Spleen (tissue), 13 donors: ENCODE measurements at places on chromosomes 3 and 15.

DNA sequence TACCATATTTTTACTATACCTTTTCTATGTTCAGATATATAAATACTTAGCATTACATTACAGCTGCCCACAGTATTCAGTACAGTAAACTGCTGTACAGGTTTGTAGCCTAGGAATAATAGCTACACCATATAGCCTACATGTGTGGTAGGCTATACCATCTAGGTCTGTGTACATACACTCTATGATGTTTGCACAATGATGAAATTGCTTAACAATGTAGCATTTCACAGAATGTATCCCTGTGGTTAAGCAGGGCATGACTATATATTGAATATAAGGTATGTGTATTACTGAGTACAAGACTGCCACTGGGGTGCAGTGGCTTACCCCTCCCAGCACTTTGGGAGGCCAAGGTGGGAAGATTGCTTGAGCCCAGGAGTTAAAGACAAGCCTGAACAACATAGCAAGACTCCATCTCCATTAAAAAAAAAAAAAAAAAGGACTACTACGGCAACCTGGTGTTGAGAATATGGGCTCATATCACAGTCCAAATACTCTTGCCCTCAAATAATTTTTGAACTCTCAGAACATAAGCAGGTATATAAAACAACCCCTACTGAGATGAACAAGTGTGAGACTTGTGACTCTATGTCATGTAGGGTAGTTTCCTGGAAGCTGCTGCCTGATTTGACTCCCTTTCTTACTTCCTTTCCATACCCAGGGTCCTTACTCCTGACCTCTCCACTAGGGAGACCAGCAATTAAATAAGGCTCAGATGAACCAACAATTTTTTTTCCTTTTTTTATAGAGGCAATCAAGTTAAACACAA, 4.8 kb downstream of the PPP1R14D start:
- DNase-seq: no peak
- no peaks in the 10 kb centered on the region for H3K36me3 ChIP-seq
- H3K27me3 ChIP-seq: no peaks in the 10 kb centered on the region
- no peak overlapping the region for H3K27ac ChIP-seq
- H3K4me1 ChIP-seq: no peaks in the 10 kb centered on the region
- no peak overlapping the region for H3K4me3 ChIP-seq

- H3K27me3 ChIP-seq: no peaks in the 10 kb centered on the region
- no peak overlapping the region for H3K27ac ChIP-seq
- DNase-seq: no peak
- no peaks in the 10 kb centered on the region for H3K4me1 ChIP-seq
- H3K36me3 ChIP-seq: no peaks in the 10 kb centered on the region
These were observed 50.6 kb upstream of the C3orf80 start for GRCh38 chr3:160174621-160175020.

GRCh38 chr3:94405258-94406035, 342.6 kb downstream of the NSUN3 start:
- H3K36me3 ChIP-seq: no peaks in the 10 kb centered on the region
- no peaks in the 10 kb centered on the region for H3K27me3 ChIP-seq
- H3K4me1 ChIP-seq: no peaks in the 10 kb centered on the region
- DNase-seq: no peak

DNA sequence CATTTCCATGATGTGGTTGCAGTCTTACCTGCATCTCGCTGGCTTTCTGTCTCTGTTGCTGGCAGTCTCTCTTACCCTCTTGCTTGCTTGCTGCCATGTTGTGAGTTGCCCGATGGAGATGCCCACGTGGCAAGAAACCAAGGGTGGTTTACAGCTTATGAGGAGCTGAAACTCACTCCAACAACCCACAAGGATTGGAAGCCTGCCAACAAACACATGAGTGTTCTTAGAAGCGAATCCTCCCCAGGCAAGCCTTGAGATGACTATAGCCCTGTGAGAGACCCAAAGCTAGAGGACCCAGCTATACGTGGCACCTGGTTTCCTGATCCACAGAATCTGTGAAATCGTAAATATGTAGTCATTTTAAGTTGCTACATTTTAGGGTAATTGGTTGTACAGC, 490.9 kb upstream of the ADAMTS9 start:
- no peaks in the 10 kb centered on the region for H3K4me1 ChIP-seq
- no peak overlapping the region for H3K27ac ChIP-seq
- no peak for DNase-seq

DNA sequence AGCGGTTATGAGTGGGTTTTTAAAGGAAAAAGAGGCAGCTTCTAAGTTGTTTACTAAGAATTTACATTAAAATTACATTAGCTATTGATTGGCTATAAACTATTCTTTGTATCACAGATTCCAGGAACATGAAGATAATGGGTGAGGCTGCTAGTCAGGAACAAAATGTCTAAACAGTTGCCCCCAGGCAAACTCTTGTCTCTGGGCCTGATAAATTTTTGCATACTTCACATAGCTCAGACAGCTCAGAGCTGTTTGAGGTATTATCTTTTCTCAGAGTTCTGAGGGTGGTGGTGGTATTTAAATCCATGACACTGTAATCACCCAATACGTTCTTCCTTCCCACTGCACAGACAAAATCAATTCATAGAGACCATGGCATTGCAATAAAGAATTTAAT, 2.1 kb upstream of the HACD2 start:
- H3K4me3 ChIP-seq: no peak overlapping the region
- H3K27ac ChIP-seq: no peak overlapping the region
- peaks cover 44% of the 10 kb centered on the region for H3K4me1 ChIP-seq
- no peaks in the 10 kb centered on the region for H3K27me3 ChIP-seq
- H3K36me3 ChIP-seq: peaks cover 6% of the 10 kb centered on the region
